ENCODE measurements at places on chromosomes 16 and 17. TPM values are rescaled to one million over a fixed set of nuclear protein-coding genes. Genes with fewer than 3 reads are reported as not detected.

GRCh38 chr17:62737513-62737912, 70.6 kb downstream of the MARCHF10 start:
- H3K27me3 ChIP-seq: no peaks in the 10 kb centered on the region
- H3K36me3 ChIP-seq: no peaks in the 10 kb centered on the region
- no peaks in the 10 kb centered on the region for H3K4me1 ChIP-seq

- H3K27ac ChIP-seq: no peak overlapping the region
- DNase-seq: no peak
- H3K27me3 ChIP-seq: no peaks in the 10 kb centered on the region
- no peaks in the 10 kb centered on the region for H3K4me1 ChIP-seq
- no peak overlapping the region for H3K4me3 ChIP-seq
Measured at GRCh38 chr17:15119968-15120367, 145.2 kb downstream of the PMP22 start.

GRCh38 chr16:85079785-85080570, 32.3 kb downstream of the CIBAR2 start:
- H3K4me3 ChIP-seq: no peak overlapping the region
- no peak for DNase-seq
- no peaks in the 10 kb centered on the region for H3K27me3 ChIP-seq

DNA sequence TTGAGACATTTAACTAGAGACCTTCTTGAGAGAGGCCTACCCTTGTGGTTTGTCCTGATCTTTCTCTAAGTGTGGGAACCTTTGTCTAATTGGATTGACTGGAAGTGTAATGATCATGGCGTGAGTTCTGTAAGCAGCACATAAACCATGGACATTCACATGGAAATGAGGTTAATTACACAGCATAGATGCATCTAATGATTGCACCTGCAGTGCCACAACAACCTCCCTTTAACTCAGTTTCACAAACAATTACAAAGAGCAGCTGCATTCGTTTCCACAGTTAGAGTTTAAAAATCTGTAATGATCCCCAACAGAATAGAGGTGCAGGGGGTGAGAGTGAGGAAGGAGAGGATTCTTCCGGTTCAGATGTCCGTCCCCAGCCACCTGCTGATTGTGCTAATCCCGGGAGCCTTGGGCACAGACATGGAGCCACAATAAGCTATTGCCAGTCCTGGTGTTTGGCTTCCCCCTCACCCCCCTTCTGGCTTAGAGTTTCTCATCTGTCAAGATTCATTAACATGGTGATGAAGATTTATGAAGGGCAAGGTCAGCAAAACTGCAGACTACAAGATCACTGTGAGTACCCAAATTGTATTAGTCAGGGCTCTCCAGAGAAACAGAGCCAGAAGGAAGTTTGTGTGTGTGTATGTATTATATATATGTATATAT, 659.2 kb upstream of the SOX9 start:
- peaks cover 3% of the 10 kb centered on the region for H3K27me3 ChIP-seq
- no peak for DNase-seq
- H3K4me3 ChIP-seq: no peak overlapping the region
- H3K4me1 ChIP-seq: no peaks in the 10 kb centered on the region
- H3K27ac ChIP-seq: no peak overlapping the region

DNA sequence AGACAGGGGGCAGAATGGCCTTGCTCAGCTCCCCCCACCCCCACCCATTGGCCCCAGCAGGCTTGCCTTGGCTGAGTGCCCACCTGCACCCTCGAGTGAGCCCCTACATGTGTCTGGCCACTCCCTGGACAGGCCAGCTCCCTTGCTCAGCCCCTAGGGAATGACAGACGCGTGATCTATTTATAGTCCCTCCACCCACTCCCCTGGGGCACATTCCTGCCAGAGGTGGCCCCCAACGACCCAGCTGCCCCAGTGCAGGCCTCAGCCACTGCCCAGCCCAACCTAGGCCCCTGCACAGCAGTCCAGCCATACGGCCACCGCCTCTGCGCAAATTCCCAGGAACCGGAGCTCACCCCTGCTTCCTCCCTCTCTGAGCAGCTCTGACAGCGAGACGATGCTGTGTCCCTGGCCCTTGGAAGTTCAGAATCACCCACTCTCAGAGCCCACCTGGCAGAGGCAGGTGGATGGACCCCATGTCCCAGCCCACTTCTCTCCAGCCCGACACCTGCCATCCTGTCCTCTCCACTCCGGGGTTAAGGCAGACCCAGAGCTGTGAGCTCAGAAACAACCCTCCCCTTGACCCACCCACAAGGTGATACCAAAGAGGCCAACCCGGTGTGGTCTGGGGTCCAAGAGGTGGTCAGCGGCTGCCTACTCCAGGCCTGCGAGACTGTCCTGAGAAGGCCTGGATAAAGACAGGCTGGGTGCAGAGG, 11.5 kb upstream of the P2RX1 start:
- no peak for DNase-seq
- no peaks in the 10 kb centered on the region for H3K27me3 ChIP-seq
- no peaks in the 10 kb centered on the region for H3K36me3 ChIP-seq

DNA sequence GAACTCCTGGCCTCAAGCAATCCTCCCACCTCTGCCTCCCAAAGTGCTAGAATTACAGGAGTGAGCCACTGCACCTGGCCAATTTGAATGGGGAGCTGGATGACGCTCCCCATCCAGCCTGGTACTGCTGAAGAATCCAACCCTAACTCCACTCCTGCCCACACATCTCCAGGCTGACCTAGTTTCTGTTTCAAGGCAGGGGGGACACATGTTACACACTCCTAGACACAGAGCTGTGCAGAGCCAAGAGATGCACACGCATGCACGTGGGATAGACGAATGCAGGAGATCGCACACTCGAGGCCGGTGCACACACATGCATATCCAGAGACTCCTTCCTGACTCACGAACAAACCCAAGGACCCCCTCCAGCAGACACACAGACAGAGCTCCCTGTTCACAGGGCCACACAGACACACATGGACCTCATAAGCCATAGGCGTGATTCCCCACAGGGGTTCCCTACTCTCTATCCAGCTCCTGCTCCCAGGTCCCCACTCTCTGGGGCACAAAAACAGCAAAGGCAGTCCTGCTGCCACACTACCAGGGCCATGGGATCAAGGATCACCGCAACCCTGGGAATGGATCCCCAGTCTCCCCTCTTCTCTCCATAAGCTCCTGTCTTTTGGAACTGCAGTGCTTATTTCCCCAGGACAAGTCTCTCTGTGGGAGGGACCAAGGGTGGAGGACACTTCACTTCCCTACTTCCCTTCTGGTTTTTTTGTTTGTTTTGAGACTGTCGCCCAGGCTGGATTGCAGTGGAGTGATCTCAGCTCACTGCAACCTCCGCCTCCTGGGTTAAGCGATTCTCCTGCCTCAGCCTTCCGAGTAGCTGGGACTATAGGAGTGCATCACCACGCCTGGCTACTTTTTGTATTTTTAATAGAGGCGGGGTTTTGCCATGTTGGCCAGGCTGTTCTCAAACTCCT, 14.4 kb downstream of the EPOP start:
- no peaks in the 10 kb centered on the region for H3K36me3 ChIP-seq
- H3K4me3 ChIP-seq: no peak overlapping the region
- H3K4me1 ChIP-seq: no peaks in the 10 kb centered on the region
- H3K27me3 ChIP-seq: no peaks in the 10 kb centered on the region

DNA sequence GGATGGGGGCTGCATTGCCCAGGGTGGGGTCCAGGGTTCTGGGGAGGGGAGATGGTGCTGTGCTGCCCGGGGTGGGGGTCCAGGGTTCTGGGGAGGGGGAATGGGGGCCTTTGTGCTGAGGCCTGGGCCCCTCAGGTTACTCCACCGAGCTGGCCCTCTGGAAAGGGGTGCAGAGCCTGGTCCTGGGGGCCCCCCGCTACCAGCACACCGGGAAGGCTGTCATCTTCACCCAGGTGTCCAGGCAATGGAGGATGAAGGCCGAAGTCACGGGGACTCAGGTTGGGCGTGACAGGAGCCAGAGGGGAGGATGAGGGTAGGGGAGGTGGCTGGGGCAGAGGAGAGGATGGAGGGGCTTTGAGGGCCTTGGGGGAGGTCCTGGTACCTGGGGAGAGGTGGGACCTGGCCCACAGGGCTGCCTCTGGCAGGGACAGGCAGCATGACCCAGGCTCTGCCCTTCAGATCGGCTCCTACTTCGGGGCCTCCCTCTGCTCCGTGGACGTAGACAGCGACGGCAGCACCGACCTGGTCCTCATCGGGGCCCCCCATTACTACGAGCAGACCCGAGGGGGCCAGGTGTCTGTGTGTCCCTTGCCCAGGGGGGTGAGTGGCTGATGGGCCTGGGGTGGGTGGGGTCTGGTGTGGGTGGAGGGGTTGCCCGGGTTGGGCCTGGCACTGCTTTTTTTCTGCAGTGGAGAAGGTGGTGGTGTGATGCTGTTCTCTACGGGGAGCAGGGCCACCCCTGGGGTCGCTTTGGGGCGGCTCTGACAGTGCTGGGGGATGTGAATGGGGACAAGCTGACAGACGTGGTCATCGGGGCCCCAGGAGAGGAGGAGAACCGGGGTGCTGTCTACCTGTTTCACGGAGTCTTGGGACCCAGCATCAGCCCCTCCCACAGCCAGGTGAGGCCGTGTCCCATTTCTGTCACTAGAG, 7.8 kb downstream of the ITGAX start:
- DNase-seq: no peak
- H3K4me3 ChIP-seq: no peak overlapping the region
- H3K27me3 ChIP-seq: no peaks in the 10 kb centered on the region

DNA sequence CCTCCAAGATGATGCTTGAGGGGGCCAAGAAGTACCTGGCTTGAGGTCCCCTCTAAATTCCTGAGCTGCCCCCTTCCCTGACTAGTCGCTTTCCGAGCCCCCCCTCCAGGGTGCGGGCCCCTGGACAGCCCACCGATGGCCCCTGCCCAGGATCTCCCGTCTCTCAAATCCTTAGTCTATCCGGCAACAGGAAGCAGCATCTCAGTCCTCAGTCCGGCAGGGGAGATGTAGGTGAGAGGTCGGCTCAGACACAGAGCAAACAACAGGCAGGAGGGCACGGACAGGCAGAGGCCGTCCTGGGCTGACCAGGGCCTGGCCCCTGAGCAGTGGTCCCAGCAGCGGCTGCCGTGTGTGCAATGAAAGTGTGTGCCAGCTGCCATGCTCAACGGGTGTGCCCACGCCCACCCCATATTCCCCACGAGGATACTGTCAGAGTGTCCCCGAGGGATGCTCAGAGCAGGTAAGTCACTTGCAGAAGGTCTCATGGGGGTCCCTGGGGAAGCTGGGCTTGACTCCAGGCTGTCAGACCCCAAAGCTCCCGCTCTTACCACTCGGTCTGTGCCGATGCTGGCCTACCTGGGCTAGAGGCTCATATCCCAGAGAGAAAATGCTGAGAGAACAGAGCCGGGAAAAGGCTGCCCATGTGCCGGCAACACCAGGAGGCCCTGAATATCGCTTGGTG, 7.2 kb downstream of the SLC43A2 start:
- no peak overlapping the region for H3K4me3 ChIP-seq
- H3K27me3 ChIP-seq: no peaks in the 10 kb centered on the region
- no peaks in the 10 kb centered on the region for H3K4me1 ChIP-seq
- no peak for DNase-seq

- no peaks in the 10 kb centered on the region for H3K27me3 ChIP-seq
- no peak overlapping the region for H3K4me3 ChIP-seq
- no peak for DNase-seq
- H3K4me1 ChIP-seq: no peaks in the 10 kb centered on the region
Measured at GRCh38 chr17:1251866-1252608, 18.2 kb upstream of the BHLHA9 start.

- no peaks in the 10 kb centered on the region for H3K27me3 ChIP-seq
- H3K4me3 ChIP-seq: no peak overlapping the region
- DNase-seq: no peak
- H3K36me3 ChIP-seq: peaks cover 18% of the 10 kb centered on the region
- no peak overlapping the region for H3K27ac ChIP-seq
Measured at GRCh38 chr16:75225678-75226515, 7.1 kb downstream of the CTRB1 start.

GRCh38 chr17:1467898-1468492, 12.0 kb upstream of the CRK start:
- no peaks in the 10 kb centered on the region for H3K27me3 ChIP-seq
- DNase-seq: no peak
- no peaks in the 10 kb centered on the region for H3K4me1 ChIP-seq
- no peak overlapping the region for H3K4me3 ChIP-seq

- DNase-seq: peak; percentile 41
- H3K27ac ChIP-seq: peak overlapping the region; percentile 92
- peaks cover 5% of the 10 kb centered on the region for H3K4me1 ChIP-seq
- H3K27me3 ChIP-seq: no peaks in the 10 kb centered on the region
- H3K4me3 ChIP-seq: peak overlapping the region; percentile 66
- no peaks in the 10 kb centered on the region for H3K36me3 ChIP-seq
Measured at GRCh38 chr16:27314161-27314723, 468 bp downstream of the IL4R start.

DNA sequence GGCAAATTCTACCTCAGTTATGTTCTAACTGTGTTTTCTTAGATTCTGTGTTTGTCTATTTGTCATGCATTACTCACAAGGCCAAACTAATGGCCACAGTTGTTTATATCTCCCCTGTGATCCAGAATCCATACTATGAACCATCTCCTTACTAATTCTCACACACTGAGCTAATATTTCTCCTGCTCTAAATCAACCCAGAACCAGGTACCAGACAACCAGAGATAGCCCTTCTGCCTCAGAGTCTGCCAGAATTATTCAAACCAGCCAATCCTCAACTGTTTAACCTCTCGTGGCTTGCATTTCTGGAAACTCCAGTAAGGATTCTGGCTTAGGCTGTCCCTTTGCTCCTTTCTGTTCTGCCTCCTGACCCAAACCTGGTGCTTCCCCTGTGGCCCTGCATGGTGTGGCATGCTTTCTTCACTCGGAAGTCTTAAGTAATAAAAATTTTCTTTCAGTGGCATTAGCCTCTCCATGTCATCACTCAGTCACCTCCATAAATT, 59.4 kb downstream of the EFCAB5 start:
- no peak overlapping the region for H3K27ac ChIP-seq
- no peak for DNase-seq
- H3K4me3 ChIP-seq: no peak overlapping the region

The OR1A2 gene
- not detected for total RNA-seq

The GPR179 gene
- total RNA-seq: 0.13 TPM

The OMG gene
- total RNA-seq: not detected

The SPATA32 gene
- total RNA-seq: not detected

The OR4D1 gene
- total RNA-seq: not detected

The PLCD3 gene
- total RNA-seq: 8.6 TPM

The LPO gene
- total RNA-seq: not detected

The RHBDF1 gene
- 26.7 TPM for total RNA-seq
